ENCODE measurements at places on chromosomes 2 and 18.

GRCh38 chr2:134431838-134432434, 178.1 kb downstream of the MGAT5 start:
- no peak for DNase-seq

- DNase-seq: no peak
Observed at GRCh38 chr2:219632760-219633105, 5.3 kb downstream of the SLC4A3 start.

DNA sequence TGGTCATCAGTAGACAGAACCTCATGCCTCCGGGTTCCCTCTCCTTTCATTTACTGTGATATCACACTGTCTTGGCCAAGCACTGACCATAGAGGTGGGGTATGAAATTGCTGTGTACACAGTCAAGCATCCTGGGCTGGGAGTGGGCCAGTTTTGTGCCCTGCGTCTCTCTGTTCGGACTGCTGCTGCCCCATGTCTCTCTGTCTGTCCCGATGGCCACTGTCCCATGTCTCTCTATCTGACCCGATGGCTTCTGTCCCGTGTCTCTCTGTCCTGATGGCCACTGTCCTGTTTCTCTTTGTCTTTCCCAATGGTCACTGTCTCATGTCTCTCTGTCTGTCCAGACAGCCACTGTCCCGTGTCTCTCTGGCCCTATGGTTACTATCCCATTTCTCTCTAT, 164.9 kb downstream of the ARL4C start:
- DNase-seq: no peak

GRCh38 chr2:28055325-28055970, 164.9 kb downstream of the BABAM2 start:
- no peak for DNase-seq
